PC-3 (cell line): ENCODE measurements at places on chromosomes 7 and 10. TPM values are rescaled to one million over a fixed set of nuclear protein-coding genes. Genes with fewer than 3 reads are reported as not detected.

ARHGAP22 gene
- total RNA-seq = 12.2 and 14.9 TPM in 2 replicates

VAX1 gene
- 0.12 and 0.98 TPM in 2 replicates for total RNA-seq

- no peak for DNase-seq
These were observed 164.2 kb downstream of the RAPGEF5 start for GRCh38 chr7:22192801-22193200.

GRCh38 chr7:88363869-88364268 is 57.2 kb upstream of the STEAP4 start:
- no peak for DNase-seq

C10orf95 gene
- 1.6 and 1.9 TPM in 2 replicates for total RNA-seq

DNA sequence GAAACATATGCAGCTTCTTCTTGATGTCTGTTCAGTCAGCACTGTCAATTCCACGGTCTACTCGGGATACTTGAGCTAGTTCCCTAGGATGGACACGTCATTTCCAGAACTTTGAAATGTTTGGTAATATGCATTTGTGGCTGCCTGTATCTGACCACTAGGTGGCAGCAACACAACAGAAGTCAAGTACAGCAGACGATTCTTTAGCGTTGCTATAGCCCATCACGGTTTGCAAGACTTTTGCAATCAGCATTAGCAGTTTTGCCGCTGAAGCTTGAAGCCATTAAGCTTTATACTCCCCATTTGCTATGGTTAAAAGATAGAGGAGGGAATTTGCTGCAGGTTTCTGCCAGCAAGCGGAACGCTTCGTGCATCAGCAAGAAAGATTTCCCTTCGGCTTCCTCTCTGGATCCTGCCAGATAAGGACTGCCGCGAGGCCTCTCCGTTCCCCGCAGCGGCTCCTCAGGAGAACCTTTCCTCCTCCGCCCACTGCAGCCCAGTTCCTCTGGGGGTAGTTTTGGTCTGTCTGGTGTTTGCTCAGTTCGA is 63.5 kb downstream of the ABCC2 start:
- DNase-seq = peak; percentile 90

LLCFC1 gene
- total RNA-seq = not detected in 2 replicates

DNA sequence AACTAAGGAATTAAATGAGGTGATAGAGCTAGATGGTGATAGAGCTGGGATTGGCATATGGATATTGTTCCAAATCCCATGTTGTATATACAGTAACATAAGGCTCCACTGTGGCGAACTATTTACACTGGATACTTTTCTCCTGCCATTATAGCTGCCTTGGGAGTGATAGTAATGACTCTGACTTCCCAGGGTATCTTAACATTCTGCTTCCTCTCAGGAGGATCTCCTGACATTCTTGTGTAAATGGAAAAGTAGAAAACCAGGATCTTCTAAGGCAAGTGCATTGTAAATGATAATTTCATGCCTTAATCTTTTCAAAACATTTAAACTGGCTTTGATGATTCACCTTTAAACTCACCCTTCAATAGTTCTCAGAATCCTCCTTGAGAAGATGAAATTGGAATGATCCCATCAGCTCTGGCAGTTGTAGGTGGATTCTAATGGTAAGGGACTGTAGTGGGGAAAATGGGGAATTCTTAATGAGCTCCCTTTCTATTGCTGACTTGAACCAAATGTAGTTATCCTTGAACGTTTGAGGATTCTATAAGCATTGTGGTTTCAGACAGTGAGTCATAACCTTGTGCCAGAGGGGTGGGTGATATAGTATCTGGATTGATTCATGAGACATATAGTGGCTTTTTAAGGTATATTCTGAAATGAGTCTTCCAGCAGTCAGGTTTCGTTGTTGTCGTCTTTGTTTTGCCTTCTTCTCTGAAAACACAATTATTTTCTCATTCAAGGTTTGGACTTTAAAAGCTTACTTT is 450.0 kb downstream of the SUGCT start:
- peak; percentile 67 for DNase-seq

DNA sequence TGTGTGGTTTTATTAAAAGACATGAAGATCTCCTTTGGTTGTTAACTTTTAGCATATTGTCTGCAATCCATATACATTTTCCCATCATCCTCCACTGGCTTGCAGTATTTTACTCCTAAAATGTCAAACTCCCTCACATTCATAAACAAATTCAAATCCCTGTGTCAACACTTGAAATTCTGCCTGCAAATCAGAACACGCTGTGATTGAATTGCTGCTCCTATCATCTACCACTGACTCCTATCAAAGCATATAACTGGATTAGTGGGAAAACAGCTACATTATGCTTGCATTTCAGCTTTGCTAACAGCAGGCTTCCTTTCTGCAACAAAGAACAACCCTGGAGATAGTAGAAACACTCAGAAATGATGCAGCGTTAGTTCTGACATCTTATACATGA is 281.8 kb upstream of the HGF start:
- DNase-seq = no peak

- DNase-seq = no peak
These were observed 2.2 kb upstream of the LOXL4 start for GRCh38 chr10:98270073-98270740.

AEBP1 gene
- not detected in 2 replicates for total RNA-seq

GIMAP8 gene
- total RNA-seq = not detected in 2 replicates

RTKN2 gene
- 24.8 and 26.6 TPM in 2 replicates for total RNA-seq

SLC18A3 gene
- not detected in 2 replicates for total RNA-seq

SFRP5 gene
- not detected in 2 replicates for total RNA-seq

CYP2C18 gene
- total RNA-seq = not detected in 2 replicates

VCL gene
- 382 and 445 TPM in 2 replicates for total RNA-seq

GRCh38 chr10:119251315-119251708 is 43.9 kb downstream of the GRK5 start:
- no peak for DNase-seq

- no peak for DNase-seq
These were observed 60.6 kb upstream of the DNAAF5 start for GRCh38 chr7:665736-666453.
